ENCODE measurements at places on chromosomes 5 and 9.

- no peak for DNase-seq
Observed at GRCh38 chr9:94932652-94933510, 206.4 kb downstream of the AOPEP start.

- no peak for DNase-seq
Observed at GRCh38 chr5:68288707-68289134, 73.2 kb downstream of the PIK3R1 start.

DNA sequence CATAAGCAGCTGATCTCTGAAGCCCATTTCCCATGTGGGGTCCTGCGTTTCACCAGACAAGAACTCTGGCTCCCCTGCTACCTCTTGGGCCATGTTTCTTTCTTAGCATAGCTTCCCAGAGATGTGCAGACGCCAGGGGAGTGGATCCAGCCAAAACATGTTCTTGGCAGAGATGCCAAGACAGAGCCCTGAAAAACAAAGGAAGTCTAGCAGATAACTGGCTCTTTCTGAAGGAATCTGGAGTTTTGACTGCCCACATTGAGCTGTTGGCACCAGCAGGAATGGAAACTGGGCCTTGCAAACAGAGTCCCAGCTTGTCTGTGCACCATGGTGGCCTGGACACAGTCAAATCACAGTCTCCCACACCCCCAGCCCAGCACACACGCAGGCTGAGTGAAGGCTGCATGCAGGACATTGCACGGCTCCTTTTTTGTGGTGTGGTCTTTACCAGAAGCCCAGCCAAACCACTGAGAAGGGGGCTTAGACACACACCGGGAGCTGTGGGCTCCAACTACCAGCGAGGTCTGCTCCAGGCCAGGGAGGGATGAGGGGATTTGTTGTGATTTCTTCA is 114.7 kb downstream of the SNX18 start:
- DNase-seq = no peak

DNA sequence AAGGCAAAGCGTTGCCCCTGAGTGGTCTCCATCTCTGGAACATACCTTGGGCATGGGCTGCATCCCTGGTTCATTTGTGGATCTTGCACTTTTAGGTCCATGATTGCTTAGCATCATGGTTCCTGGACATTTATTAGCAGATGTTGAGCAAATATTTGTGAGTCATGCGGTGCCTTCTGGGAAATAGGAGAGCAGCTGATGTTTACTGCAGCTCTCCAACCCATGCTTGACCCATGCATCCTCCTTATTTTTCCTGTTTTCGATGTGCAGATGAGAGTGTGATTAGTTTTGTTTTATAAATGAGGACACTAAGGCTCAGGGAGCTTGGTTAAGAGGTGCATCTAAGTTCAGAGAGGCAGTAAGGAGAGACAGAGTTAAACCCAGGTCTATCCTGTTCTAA is 253.7 kb downstream of the ICE1 start:
- no peak for DNase-seq

GRCh38 chr5:122222580-122222979 is 89.5 kb upstream of the SNCAIP start:
- DNase-seq = no peak

DNA sequence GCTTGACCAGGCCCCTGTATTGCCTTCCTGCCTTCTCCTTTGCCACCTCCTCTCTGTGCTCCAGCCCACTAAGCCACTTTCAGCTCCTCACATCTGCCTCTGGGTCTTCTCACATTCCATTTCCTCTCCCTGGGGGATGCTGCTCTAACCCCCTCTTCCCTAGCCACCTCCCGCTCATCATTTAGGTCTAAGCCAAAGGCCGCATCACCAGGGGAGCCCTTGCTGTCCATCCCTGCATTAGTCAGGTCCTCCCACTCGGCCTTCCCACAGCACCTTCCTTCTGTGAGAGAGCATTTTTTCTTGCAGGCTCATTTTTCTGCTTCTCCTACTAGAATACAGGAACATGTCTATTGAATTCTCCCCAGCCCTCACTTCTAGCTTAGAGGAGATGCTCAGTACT is 72.6 kb upstream of the GALNT10 start:
- DNase-seq = no peak

GRCh38 chr5:57172466-57173318 is 1.2 kb upstream of the GPBP1 start:
- no peak for DNase-seq

- no peak for DNase-seq
Observed at GRCh38 chr5:31269259-31269658, 75.8 kb downstream of the CDH6 start.
